ENCODE measurements at places on chromosomes 1 and 21.
A peak's percentile ranks its signal among the peaks of the same experiment; 100 is the strongest.

DNA sequence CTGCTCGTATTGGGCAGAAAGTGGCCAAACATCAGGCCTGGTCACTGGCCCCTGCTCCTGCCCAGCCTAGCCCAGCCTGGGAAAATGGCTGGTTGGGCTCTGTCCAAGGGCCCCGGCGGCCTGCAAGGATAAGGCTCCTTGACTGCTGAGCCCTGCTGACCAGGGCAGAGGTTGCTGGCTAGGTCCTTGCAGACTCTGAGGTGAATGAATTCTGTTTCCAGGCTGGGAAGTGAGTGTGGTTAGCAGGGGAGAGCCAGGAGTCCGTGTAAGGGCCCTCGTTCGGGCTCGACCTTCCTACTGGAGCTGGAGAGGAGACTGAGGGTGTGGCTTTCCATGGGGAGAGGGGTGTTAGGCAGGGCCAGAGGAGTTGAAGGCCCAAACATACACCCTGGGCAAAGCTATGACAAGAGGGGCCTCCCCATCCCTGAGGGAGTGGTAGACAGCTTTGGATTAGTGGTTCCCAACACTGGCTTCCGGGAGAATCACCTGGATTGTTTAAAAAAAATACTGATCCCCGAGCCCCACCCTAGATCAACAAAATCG, 20.6 kb downstream of the CSF1 start:
- peak; percentile 82 for DNase-seq

DNA sequence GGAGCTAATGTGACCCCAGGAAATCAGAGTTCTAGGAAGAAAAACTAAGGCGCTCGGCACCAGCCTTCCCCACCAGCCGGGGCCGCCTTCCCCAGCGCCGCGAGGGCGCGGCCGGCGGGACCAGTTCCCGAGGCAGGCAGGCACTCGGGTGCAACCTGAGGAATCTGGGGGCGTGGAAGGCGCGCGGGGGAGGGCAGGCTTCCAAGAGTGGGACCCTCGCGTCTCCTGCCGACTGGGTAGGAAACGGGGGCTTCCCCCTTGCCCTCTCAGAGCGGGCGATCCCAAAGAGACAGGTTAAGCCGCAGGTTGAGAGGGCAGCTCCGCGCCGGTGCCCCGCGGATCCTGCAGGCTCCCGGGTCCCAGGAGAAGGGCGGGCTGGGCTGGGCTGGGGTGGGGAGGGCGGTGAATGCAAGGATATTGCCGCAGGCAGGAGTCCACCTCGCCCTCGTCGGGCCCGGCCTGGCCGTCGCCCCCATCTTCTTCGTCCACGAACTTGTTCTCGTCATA, 431 bp downstream of the ARPC5 start:
- peak; percentile 34 for DNase-seq

DNA sequence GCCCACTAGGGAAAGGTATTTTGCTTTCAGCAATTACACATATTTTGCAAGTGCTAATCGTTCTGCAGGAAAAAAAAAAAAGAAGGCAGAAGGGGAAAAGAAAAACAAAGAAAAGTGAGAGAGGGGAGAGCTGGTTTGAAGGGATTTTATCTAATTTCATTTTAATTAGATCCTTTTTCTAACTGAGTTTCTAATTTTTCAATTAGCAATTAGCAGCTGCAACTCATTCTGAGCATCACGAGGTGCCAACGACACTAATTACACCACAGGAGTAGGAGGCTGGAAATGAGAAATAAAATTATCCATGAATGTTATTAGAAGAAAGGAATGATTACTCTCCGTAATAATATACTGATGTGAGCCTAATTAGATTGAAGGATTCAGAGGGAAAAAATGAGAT, 481.0 kb upstream of the CAMK1G start:
- DNase-seq: no peak

DNA sequence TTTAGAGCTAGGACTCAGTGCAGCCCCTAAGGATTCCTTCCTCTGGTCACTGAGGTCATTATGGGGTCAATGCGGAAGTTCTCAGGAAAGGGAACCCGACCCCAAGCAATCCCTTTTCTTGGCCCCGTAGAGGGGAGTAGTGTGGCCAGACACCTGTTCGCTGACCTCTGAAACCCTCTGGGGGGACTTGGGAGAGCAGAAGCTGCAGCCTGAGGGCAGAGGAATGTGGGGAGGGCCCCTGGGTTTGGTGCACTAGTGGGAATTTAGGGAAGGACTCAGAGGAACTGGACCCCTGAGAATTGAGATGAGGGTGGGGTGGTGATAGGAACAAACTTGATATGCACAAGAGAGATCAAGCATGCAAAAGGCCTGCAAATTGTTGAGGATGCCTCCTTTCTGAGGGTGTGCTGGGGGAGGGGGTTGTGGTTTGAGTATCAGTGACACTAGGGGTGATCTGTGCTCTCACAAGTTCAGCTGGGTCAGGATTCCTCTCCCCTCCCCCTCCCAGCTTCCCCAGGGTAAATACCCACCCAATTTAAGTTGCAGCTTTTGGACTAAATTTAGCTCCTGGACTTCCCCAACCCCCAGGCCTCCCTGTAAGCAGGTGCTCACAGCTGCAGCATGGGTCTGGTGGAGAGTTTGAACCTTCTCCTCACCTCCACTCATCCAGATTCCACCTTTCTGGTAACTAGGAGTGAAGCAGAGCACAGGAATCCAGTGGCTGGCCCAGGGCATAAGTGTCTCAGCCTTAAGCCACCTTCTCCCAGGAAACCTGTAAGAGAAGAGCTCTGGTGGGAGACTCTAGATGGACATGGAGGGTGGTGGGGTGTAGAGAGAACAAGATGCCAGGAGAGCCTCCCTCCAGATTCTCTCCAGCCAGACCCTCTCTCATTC, 13.5 kb downstream of the ADAMTSL4 start:
- no peak for DNase-seq

DNA sequence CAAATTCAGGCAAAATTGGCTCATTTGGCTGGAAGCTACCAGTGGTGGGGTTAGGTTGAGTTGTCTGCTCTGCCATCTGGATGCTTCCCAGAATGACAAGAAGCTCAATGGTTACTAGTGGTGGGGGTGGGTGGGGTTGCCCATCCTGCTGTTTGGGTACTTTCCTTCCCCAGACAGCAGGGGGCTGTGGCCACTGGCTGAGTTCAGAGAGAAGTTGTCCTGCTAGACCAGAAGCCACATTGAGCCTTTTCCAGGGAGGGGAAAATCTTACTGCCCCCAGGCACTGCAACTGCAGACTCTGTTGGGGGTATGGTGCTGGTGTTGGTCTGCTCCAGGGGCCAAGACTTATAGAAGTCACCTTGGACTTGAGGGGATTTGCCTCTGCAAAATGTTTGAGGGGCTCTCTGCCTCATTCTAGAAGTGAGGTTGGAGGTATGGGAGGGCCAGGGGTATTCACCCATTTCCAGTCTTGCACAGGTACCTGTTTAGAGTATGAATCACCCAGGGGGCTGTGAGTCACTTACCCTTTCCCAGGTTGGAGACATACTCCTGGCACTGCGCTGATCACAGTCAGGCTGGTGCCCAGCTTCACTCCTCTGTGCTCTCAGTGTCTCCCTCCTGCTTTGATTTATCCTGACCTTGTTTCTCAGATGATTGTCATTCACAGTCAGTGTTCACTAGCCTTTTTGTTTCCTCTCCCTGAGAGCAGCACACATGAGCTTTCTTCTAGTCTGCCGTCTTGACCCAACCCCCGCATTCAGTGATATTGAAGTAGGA, 89.1 kb upstream of the NEGR1 start:
- no peak for DNase-seq

- DNase-seq: no peak
Observed at GRCh38 chr1:68103011-68103545, 52.7 kb upstream of the DIRAS3 start.

DNA sequence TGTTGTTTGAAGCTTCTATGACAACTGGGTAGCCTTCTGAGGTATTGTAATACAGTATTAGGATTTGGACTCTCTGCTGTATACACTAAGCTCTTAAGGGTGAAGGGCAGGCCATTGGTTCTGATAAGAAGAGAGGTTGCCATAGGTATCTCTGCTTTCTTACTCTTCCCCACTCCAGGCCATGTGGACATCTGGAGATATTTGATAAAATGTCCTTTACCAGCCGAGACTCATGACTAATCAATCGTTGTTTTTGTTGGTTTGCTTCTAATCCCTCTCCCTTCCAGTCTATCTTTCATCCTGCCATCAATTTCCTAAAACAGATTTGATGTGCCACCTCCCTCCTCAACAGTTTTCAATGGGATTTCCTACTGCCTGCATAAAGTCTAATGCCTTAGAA, 64.6 kb upstream of the WDR26 start:
- DNase-seq: no peak

DNA sequence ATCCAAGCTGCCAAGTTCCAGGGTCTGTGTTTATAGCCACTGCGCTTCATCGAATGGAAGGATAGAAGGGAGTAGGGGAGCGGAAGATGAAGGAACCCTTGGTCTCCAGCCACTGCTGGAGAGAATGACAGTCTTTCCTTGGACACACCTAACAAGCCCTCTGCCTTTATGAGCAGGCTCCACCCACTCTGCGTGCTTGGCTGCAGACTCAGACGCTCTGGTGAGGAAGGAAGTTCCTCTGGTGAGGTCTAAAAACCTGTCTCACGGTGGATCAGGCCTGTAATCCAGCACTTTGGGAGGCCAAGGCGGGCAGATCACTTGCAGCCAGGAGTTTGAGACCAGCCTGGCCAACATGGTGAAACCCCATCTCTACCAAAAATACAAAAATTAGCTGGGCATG, 55.4 kb downstream of the MATN1 start:
- no peak for DNase-seq

- DNase-seq: no peak
Observed at GRCh38 chr1:45452503-45452902, 38.5 kb downstream of the TESK2 start.

DNA sequence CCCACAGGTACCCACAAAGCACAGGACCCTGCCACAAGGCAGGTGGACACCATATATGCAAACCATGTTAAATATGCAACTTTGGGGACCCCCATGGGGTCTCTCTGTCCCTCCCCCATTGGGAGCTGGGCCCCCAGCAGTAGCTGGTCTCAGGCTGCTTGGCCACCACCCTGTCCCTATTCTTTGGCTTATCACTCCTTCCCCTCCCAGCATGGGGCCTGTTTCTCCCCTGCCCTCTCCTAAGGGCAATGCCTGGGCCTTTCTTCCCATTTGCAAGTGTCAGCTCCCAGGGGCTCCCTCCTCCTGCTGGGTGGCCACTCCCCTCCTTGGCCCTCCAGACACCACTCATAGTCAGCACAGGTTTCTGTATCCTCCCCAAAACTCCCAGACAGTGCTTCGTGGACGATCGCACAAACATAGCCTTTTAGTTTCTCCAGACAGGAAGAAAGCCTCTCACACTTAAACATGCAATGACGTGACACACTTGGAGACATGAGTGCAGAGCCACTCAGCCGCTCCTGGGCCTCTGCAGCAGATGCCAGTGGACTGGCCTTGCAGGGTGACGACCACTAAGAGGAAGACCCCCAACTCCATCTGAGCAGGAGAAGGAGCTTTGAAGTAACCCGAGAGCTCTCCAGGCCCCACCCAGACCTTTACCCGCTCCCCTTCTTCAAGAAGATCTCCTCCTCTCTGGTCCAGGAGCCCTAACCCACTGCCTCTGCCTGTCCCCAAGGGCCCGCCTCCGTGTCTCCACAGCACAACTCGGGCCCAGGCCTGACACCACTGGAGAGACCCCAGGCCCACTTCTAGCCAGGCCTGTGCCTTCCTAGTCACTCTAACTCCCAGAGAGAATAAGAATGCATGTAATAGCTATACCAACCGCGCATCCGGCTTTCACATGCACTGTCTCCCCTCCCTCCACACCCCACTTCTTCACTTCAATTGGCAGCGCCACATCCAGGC, 22.9 kb downstream of the CITED4 start:
- no peak for DNase-seq

GRCh38 chr1:156809281-156809680, 7.4 kb downstream of the SH2D2A start:
- no peak for DNase-seq

DNA sequence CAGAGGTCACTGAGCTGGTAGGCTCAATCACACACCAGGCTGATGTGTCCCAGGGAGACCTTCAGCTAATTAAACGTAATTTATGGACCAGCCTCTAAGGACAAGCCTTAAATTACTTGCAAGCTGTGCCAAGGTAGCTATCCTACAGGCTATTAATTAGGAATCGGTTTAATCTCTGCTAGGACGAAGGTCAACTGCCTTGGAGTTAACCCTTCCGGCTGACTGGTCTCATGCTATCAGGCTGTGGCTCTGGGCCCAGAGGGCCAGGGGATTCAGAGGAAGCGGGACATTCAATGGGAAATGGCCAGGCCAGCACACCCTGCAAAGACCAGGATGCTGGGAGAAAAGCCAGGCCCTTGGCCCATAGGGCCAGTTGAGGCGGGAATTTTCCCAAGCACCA, 19.0 kb downstream of the DHRS3 start:
- no peak for DNase-seq

- DNase-seq: no peak
Observed at GRCh38 chr1:11598461-11598860, 55.8 kb downstream of the FBXO2 start.

DNA sequence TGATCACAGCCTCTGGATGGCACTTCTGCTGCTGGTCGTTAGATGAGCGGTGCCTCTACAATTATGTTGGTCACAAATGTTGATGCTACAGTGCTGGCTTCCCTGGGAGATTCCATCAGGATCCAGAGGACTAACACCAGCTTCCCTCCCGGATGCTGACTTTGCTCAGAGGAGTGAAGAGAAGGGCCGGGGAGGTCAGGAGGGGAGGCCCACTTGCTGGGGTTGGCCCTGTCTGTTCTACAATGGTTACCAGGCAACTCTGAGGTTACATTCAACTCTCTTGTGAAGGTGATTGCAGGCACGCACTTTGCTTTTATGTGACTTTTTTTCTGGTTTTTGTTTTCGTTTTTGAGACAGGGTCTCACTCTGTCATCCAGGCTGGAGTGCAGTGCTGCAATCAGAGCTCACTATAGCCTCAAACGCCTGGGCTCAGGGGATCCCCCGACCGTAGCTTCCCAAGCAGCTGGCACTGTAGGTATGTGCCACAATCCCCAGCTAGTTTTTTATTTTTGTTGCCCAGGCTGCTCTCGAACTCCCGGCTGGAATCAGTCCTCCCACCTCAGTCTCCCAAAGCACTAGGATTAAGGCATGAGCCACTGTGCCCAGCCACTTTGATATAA, 112.5 kb downstream of the ADSS2 start:
- no peak for DNase-seq

GRCh38 chr1:67792103-67792502, 41.2 kb downstream of the GNG12 start:
- no peak for DNase-seq
